ENCODE measurements at places on chromosomes 2 and 18.

- DNase-seq: no peak
These were observed 275.7 kb downstream of the PDE11A start for GRCh38 chr2:177796654-177797415.

GRCh38 chr2:86274265-86274917 is 63.0 kb downstream of the REEP1 start:
- no peak for DNase-seq

GRCh38 chr2:31266804-31267203 is 32.9 kb downstream of the EHD3 start:
- no peak for DNase-seq

DNA sequence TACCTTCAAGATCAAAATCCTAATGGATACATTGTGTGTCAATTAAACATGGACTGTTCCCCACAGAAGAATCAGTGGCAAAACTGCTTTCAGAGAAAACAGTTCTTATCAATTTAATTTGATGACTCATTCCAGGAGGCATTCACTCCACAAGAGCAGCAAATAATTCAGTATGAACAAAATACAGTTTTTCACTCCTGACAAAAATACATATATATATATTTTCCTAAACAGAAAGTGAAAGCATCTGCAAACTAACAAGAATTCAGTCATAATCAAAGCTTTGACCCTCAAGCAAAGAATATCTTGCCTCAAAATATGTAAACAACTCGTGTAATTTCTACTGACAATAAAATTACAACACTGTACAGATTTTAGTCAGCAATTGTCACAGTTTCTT is 685.1 kb upstream of the SLC8A1 start:
- no peak for DNase-seq

DNA sequence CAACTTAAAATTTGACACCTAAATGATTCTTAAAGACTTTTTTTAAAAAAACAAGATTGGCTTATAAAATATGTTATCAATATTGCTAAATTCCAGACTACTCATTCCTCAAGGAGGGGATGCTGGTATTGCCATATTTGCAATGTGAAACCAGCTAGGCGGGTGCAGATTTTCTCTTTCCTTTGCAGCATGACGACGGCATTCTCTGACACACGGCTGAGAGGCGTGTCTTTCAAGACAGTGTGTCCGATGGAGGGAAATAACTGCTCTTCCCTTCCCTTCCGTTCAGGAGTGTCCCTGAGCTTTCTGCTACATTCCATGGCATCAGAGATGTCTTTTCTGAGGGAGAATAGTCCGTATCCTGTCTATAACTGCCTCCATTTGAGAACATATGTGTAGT is 38.2 kb upstream of the CNGA3 start:
- DNase-seq: no peak

GRCh38 chr2:226720948-226721347 is 78.7 kb downstream of the IRS1 start:
- no peak for DNase-seq

DNA sequence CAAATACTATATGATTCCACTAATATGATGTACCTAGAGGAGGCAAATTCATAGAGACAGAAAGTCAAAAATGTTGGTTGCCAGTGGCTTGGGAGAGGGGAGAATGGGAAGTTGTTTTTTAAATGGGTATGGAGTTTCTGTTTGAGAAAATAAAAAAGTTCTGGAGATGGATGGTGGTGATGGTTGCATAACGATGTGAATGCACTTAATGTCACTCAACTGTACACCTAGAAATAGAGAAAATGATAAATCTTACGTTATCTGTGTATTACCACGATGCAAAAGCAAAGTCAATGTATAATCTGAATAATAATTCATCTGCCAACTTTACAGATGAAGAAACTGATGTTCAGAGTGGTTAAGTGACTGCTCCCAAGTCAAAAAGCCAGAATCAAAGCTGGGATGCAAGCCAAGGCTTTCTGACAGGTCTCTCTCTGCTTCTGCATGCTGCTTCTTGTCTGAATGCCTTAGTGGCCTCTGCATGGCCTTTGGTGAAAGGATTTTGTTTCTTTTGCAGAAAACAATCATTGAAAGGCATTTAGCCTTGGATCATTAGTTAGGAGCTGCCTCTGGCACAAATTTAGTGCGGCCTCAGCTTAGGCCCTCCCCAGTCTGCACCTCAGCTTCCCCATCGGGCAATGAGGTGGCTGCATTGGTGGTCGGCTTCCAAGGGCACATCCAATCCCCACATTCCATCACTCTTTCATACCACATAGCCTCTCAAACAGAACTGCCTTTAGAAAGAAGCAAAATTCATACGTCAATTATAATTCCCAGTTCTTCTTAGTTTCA is 46.5 kb upstream of the MYCN start:
- DNase-seq: no peak

DNA sequence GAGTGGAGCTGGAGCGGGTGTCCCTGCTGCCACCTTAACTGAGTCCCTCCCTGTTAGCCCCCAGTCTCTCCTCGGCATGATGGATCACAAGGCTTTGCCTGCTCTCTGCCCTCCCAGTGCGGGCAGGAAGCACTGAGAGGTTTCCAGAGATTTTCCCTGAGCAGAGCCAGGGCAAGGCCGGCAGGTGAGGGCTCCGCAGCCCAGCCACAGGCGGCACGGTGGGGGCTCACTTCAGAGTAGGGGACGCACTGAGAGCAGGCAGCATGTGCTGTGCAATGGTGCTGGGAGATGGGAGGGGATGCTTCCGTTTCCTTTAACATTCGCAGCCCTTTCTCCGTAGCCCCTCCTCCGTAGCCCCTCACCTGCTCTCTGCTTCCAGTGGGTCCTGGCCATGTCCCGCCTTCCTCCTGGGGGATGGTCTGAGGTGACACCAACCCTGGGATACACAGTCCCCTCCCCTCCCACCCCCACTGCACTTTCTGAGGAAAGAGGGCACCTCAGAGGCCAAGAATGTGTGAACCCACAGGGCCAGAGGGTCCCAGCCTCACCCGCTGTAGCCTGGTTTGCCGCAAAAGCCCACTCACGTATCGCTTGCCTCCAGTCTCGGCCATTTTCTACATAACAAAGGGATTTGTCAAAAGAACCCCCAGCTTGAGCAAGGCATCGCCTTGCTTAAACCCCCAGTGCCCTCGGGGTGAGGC is 10.7 kb downstream of the KCNF1 start:
- DNase-seq: no peak

GRCh38 chr18:38884050-38884449 is 1318.5 kb upstream of the CELF4 start:
- no peak for DNase-seq

DNA sequence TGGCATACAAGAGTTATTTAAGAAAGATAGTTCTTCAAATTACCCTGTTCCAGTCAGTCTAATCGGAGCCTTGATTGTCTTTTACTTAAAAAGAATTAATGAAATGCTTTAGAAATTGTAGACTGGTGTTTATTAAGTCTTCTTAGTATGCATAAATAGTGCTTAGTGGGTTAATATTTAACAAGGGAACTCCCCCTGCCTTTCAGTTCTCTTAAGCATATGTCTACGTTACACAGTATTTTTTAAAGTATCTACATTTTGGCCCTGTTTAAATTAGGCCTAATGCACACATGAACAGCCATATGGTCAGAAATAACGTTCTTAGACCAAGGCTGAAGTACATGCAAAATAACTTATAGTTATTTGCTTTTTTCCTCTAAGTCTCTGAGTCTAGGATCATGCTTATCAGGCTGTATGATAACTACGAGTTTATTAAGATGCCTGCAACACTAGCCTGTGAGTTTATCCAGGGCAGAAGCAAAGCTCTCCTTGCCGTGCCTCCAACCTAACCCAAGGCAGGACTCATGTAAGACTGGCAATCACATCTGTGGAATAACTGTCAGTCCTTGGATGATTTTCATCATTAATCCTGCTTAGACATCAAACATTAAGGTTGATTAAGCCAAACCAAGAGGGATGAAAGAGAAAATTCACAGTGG is 6.7 kb downstream of the BCL2 start:
- DNase-seq: no peak

GRCh38 chr2:191797942-191798876 is 48.7 kb downstream of the CAVIN2 start:
- no peak for DNase-seq

- no peak for DNase-seq
These were observed 50.4 kb upstream of the REL start for GRCh38 chr2:60830991-60831390.

DNA sequence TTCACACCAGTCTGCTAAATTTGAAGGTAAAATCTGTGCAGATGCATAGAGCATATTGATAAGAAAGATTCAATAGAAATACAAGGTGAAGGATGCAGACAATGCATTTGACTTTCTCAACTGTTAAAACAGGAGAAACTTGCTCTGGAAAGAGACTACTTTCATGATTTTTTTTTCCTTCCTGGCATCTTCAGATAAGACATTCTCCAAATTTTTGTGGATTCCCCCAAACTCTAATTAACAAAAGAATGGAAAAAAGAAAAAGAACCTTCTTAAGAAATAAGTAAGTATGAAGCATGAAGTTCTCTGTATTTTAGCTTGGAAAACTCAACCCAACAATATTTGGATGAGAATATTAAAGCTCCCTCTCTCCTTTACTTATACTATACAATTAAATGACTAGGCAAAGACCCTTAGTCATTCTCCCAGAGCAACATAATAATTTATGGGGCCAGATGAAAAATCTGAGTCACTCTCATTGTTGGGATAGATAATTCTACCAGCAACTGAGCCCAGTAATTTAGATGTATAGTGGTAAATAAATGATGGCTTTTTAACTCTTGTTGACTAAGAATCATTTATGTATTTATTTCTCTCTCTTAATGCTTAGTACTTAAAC is 298.7 kb upstream of the COL3A1 start:
- no peak for DNase-seq

DNA sequence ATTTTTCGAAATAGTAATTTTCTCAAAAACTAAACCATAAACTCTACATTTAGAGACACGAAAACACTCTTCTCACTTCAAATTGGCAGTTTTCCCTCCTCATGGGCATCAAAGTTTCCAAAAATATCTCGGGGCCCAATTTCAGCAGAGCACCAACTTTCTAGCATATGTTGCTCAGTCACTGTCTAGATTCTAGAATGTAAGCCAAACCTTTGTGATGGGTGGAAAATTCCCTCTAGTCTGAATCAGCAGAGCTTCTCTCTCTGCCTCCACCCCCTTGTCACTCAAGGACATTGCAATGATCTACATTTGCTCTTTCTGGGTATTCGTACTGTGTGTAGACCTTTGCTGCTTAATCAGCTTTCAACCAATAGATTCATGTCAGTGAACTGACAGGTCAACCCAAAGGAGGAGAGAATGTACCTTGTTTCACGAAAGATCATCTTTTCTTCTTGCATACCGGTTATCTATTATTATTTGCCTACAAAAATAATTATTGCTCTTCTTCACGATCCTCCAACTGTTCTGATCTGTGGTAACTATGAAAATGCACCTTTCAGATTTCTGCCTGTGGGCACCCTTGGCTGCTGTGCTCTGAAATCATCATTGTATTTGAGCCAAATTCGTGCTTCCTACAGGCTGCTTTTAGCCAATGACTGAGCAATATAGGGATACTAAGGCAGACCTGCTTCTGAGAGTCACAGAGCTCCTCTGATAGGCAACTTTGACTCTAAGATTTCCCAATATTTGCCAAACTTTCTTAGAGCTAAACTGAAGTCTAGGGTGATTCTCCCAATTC is 38.7 kb upstream of the GLS start:
- DNase-seq: no peak

- DNase-seq: no peak
These were observed 9.1 kb upstream of the LYPD6B start for GRCh38 chr2:149029307-149029965.

- no peak for DNase-seq
These were observed 52.2 kb downstream of the NGEF start for GRCh38 chr2:232960862-232961261.

DNA sequence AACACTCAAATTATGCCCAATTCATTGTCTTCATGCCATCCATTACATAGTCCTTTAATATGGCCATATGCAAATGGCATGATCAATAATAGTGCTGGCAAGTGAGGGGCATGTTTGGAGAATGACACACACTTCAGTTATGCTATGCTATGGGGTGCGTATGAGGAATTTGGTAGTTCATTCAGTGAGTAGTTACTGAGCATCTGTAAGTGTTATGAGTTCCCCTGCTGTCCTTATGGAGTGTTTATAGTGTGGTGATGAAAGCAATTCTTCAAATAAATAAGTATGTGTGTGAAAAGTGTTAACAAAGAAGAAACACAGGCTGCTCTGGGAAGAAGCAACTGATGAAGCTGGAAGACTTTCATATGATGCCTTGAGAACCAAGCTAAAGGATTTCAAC is 383.7 kb upstream of the SLC14A2 start:
- no peak for DNase-seq

- DNase-seq: no peak
These were observed 125.9 kb downstream of the NFATC1 start for GRCh38 chr18:79521416-79522205.

- DNase-seq: no peak
These were observed 450.2 kb downstream of the PLCL1 start for GRCh38 chr2:198254536-198255090.

DNA sequence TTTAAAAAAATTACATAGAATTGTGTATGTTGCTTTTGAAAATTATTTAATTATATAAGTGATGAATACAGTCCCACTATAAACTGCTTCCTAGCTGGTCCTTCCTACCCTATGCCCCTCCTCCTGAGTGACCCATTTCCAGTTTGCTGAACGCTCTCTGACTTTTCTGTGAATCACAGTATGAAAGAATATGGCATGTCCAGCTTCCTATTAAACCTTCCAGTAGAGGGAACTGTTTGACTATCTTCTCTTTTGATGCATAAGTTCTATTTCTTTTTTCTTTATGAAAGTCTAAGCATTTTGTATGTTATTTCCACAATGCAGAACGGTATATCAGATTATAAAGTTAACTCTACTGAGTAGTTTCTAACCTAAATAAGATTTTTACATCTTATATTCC is 41.3 kb downstream of the PSMG2 start:
- DNase-seq: peak; percentile 32

GRCh38 chr2:52976143-52976949 is 791.3 kb upstream of the CHAC2 start:
- no peak for DNase-seq

GRCh38 chr2:142915502-142915901 is 38.0 kb downstream of the KYNU start:
- DNase-seq: no peak

DNA sequence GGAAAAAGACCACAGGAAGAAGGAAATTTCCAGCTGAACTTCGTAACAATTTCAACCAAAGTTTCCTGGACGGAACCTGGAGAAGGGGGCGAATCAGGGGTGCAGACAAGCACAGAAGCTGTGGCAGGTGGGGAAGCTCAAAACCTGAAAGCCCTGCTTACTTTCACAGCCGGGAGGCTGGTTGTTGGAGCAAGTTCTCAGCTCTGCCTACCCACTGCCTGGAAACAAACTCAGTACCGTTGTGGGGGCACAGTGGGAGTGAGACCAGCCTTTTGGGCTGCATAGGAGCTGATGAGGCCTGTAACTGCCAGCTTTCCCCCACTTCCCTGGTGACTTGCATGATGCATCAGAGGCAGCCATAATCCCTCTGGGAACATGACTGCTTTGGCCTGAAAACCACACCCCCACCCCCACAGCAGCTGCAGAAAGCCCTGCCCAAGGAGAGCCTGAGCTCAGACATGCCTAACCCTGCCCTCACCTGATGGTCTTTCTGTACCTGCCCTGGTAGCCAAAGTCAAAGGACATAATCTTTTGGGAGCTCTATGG is 207.0 kb upstream of the VWC2L start:
- DNase-seq: no peak

GRCh38 chr2:167718560-167718959 is 528.8 kb downstream of the STK39 start:
- no peak for DNase-seq

- DNase-seq: no peak
These were observed 76.3 kb upstream of the GALNT5 start for GRCh38 chr2:157181234-157181633.

Data from globus pallidus (tissue), 1 donor.